ENCODE measurements at places on chromosomes 12 and 14.

GRCh38 chr12:69566603-69567002 lies 18.7 kb upstream of the CCT2 start:
- no peak for DNase-seq

DNA sequence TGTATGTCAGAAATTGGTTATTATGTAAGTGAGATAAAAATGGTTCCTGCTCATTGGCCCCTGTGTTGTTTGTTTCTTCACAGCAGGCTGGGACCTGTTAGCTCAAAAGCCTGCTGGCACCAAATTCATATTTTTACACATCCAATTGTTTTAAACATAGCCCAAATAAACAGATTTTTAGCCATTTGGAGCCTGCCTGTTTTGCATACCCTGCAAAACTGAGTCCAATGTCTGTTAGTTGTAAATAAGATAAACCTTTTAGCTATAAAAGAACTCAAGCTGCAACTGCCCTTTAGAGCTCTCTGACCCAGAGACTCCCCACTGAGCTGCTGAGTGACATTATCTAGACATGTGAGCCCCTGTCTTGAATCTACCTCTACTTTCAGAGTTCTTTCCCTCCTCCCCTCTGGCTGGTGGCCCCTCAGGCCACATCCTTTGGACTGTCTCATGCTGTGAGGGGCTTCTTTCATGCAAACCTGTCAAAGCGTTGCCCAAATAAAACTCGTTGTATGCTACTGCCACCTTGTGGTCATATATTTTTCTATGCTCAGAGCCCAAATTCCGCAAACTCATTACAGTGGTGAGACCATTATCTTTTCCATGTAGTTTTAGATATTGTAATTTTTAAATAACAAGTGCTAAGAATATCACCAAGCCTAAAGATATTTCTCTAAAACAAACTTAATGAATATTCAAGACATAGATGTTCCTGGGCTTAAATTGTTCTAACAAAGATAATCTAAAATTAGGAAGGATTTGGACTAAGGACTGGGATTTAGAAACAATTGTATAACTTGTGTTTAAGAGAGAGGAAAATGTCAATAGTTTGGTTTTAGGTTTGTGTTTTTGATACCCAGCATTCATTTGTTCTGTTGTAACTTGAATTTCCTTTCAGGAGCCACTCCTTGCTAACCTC lies 337.9 kb downstream of the AACS start:
- DNase-seq: no peak

GRCh38 chr12:29066011-29066588 lies 83.0 kb upstream of the FAR2 start:
- no peak for DNase-seq

DNA sequence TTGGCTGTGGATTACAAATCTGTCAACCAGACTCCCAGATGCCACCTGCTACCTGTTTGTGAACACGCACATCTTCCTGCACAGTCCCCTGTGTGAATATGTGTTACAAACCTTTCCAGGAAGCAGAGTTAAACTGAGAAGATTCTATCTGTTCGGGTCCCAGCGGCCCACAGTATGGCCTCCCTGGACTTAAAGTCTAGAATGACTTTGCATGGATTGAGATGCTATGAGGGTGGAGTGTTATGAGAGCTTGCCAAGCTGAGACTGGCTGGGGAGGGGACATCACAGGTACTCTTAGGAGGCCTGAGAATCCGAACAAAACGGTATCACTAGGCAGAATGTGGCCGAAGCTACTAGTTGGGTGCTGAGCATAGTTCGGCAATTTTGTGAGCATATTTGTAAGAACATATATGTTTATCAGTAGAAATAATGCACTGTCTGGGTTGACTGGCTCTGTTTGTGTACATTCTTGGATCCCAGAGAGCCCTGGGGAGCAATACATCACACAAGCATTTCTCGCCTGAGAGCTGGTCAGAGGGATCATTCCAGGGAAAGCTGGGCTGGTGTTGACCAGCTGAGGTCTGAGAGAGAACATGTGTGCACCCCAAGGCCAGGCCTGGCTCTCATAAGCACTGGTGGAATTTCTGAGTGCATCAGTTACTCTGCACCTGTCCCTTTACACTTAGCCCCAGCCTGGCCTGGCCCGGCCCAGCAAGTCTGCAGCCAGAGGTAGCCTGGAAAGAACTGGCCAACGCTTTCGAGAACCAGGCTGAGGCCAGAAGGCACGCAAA lies 29.8 kb upstream of the LTBP2 start:
- no peak for DNase-seq

GRCh38 chr12:80121661-80122060 lies 22.3 kb downstream of the OTOGL start:
- DNase-seq: no peak

DNA sequence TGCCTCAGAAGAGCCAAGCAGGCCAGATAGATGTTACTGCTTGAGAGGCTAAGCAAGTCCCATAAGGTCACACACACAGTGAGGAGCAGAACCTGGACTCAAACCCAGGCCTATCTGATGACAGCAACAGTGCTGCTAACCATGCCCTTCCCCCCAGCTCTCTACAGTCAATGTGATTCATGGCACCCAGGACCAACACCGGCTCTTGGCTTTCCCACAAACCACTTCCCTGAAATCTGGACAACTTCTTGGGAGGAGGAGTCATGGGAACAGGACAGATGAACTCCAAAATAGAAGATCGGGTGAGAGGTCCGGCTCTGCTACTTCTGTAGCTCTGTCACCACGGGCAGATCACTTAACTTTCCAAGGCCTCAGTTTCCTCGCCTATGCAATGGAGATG lies 716 bp upstream of the PTGDR start:
- DNase-seq: no peak

DNA sequence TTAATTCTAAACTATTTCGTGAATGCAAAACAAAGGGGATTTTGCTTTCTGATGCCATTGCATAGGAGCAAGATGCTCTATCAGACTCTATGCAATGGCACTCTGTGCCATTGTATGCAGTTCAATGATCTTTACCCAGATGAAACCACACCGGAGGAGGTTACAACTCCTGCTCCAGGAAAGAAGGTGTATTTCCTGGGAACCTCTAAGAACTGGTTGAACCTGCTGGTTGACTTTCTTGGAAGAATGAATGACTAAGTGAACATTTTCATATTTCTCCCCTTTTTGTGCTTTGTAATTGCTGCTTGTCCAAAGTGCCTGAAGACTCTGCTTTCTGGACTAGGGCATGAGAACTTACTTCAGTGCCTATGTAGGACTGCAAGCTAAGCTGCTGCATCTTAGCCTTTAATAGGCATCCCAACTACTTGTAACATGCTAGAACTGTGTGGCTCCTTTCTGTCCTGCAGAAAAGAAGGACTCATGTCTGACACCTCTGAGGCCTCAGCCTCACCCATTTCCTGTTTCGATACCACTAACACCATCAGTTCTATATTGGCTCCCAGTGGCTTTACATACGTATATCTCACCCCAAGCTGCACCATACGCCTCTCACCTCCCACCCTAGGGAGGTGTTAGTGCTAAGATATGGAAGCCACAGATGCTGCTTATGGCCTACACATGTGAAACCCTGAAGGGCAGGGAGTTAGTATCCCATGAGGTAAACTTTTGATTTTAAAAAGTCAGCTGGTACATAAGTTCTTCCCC lies 193.5 kb upstream of the CNOT2 start:
- no peak for DNase-seq

DNA sequence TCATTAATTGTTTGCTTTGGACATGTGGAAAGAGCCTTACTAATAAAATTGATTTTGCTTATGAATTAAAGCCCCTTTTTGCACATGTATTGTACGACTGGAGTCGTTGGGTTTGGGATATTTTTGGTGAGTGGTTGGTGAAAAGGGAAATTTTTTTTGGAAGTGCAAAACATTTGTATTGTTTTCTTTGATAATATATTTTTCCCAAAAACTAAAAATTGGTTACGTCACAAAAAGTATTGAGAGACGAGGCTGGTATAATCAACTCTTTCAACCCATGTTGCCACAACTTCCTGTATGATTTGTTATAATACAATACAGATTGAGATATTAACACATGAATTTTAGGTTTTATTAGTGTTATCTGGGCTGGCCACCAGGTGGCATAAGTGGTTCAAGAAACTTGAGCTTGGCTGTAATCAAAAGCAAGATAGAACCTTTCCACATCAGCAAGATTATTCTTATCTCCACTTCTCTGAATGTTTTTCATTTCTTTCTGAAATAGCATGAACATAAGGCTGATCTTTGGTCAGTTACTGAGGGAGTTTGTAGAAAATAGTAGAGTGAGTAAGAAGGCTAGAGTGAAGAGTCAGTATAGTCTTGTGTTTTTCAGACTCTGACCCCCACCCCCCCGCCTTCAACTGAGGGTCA lies 8.7 kb downstream of the NGDN start:
- DNase-seq: peak; percentile 45

DNA sequence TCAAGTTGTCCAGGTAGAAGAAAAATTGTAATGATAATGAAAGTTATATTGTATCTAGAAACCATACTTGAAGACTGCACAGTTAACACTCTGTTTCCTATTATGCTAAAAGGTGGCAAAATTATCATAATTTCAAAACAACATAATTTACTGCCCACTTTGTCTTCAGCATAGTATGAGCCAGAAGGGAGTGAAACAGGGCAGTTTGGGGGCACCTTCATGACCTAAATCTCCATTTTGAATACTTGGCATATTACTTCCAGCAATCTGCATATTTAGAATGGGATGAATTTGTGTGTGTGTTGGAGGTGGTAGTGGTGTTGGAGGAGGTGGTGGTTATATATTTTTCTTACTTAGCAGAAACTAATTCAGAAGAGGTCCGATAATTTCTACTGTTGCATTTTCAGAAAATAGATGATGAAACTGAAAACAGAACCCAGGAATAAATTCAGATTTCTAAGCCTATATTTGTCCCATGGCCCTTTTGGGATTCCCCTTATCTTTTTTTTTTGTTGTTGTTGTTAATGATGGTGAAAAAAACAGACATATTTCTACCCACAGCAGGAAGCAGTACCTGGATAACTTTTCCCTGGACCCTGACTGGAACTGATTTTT lies 26.6 kb upstream of the FRMD6 start:
- DNase-seq: no peak

- DNase-seq: no peak
Measured at GRCh38 chr12:60035835-60036234, 440.0 kb downstream of the SLC16A7 start.

DNA sequence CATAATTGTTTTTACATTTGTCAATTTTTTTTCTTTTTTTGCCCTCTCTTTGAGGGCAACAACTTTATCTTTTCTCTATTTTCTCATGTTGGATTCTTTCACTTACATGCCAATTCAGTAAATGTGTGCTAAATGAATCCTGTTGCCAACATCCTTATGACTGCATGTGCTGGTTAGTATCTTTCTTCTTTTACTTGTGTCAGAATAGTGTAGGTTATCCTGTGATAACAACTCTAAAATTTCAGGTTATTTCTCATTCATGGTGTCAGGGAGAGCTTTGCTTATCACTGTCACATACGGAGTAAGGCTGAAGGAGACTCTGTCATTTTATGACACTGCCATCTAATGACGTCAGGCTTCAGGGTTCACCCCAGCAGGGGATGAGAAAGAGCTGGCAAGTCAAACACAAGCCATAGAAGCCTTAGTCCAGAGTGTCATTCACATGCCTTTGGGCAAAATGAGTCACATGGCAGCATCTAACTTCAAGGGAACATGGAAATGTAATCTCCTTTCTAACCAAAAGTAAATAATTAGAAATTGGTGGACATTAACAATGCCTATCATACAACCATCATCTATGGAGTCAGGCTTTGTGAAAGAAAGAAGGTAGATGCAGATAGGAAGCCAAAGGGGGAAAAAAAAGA lies 242.5 kb upstream of the ATP2B1 start:
- peak; percentile 18 for DNase-seq

- no peak for DNase-seq
Measured at GRCh38 chr14:67610491-67610890, 9.2 kb upstream of the ARG2 start.

- DNase-seq: no peak
Measured at GRCh38 chr14:78010688-78011087, 159.5 kb upstream of the NRXN3 start.

DNA sequence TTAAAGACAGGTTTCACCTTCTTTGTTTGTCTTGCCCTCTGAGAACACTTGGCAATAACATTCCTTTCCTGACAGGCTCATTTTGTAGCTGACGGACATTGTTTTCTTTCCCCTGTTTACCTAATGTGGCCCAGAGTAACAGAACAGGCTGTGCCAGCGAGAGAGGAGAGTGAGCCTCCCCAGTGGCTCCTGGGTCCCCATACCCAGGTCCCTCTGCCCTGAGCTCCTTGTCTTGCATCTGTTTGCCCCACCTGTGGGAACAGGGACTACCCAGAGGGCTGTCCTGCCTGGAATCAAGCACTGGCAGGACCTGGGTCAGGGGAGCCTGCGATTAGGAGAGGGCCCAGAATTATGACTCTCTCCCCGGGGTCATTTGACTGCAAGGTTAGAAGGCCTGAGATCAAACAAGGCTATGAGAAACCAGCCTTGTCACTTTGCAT lies 222.9 kb downstream of the ZFP36L1 start:
- no peak for DNase-seq

DNA sequence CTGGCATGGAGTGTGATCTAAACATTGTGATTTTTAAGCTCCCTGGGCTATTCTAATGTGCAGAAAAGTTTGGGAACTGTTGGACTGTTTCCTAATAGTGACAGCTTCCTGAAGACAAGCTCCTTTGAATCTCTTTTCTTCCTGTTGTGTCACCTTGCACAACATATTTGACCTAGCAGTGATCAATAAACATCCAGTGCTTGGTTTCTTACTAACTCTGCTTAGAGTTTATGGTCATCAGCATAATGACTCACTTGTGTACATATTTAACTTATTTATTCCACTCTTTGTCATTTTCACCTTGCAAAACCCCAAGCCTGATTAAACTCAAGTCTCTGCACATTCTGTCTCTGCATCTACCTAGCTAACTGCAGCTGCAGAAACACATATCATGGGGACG lies 27.3 kb upstream of the TBC1D30 start:
- no peak for DNase-seq

DNA sequence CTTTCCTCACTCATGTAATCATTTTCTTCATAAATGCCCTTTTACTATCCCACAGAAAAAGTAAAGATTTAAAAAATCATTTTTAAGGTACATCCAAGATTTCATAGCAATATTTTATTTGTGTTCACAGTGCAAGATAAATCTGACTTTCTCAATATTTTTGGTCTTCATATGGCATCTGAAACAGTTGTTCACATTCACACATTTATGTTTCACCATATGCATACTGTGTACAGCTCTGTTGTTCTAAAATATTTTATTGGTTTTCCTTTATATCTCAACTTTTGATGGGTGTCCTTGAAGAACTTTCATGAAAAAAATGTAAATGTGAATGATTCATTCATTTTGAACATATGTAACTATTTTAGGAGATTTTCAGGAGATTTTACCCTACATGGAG lies 348.7 kb downstream of the SNAPC1 start:
- no peak for DNase-seq

DNA sequence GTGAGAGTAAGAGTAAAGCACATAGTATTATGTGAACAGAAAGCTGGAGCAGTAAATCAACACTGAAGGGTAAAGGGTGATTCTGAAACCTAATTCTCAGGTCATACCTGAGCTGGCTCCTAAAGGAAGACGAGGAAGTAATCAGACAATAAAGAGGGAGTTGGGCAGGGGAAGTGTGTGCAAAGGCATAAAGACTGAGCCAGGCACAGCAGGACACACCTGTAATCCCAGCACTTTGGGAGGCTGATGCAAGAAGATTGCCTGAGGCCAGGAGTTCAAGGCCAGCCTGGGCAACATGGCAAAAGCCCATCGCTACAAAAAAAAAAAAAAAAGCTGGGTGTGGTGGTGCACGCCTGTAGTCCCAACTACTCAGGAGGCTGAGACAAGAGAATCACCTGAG lies 9.6 kb downstream of the ARF3 start:
- DNase-seq: peak; percentile 30

- no peak for DNase-seq
Measured at GRCh38 chr12:122022393-122023338, 982 bp downstream of the BCL7A start.

Data from DMS153 (cell line).